ENCODE measurements at places on chromosomes 6 and 20. TPM values are rescaled to one million over a fixed set of nuclear protein-coding genes. Genes with fewer than 3 reads are reported as not detected.

GRCh38 chr6:160042788-160043301, 74.0 kb downstream of the IGF2R start:
- no peak for DNase-seq
- peaks cover 6% of the 10 kb centered on the region for H3K4me1 ChIP-seq
- H3K27me3 ChIP-seq: no peaks in the 10 kb centered on the region
- no peak overlapping the region for H3K4me3 ChIP-seq
- no peak overlapping the region for H3K27ac ChIP-seq

GRCh38 chr6:4776131-4776492, at the start of gene CDYL:
Gene CDYL (plus strand): TSS chr6:4776404. CDS start chr6:4776784, 380 bp downstream.
- H3K27ac ChIP-seq: peak within 1 kb of the TSS; percentile 42
- no peaks in the 10 kb centered on the region for H3K36me3 ChIP-seq
- peaks cover 12% of the 10 kb centered on the region for H3K4me1 ChIP-seq
- DNase-seq: peak; percentile 89
- no peaks in the 10 kb centered on the region for H3K27me3 ChIP-seq
- H3K4me3 ChIP-seq: peak within 1 kb of the TSS; percentile 69

Gene SLC22A1
- total RNA-seq: 0.23 TPM

DNA sequence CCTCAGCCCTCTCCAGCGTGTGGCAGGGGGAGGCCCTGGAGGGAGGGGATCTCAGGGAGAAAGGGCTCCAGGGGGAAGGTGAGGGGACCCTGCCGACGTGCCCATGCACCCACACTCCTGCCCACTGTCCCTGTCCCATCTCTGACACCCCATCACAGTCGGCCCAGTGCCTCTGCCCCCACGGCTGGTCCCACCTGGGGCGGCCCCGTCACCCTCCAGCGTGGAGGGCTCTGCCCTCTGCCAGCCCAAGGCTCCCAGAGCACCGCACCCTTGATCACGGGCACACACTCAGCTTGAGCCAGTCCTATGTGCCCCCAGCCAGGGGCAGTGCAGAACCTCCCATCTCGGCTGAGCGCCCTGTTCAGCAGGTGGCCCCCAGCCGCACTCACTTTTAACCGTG, 9.2 kb downstream of the SLC4A11 start:
- H3K4me1 ChIP-seq: no peaks in the 10 kb centered on the region
- H3K4me3 ChIP-seq: no peak overlapping the region
- H3K27ac ChIP-seq: no peak overlapping the region
- H3K27me3 ChIP-seq: no peaks in the 10 kb centered on the region
- no peaks in the 10 kb centered on the region for H3K36me3 ChIP-seq

Gene TAGAP
- total RNA-seq: 0.95 TPM

DNA sequence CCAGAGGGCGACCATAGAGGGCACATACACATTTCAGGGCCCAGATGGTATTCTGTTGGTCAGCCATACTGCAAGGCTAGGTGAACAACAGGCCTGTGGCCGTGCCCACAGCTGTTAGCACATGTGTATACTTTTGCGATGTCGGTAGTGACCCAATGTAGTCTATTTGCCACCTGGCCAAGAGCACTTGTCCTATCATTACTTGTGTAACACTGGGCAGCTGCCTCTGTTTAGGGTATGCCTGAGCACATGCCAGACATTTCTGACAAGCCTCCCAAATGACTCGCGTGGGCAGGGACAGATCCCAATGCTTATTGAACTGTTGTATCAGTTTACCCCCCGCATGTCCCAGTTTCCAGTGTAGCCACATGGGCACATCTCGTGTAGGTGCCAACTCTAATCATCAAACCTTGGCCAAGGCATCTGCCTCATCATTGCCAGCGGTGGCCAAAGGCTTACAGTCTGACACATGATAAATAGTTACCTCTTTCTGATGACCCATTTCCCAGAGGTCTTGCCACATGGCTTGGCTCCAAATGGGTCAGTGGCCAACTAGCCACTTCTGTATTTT, 74.4 kb upstream of the FBXL4 start:
- no peaks in the 10 kb centered on the region for H3K27me3 ChIP-seq
- no peak for DNase-seq
- H3K4me3 ChIP-seq: no peak overlapping the region
- no peak overlapping the region for H3K27ac ChIP-seq
- H3K4me1 ChIP-seq: no peaks in the 10 kb centered on the region
- no peaks in the 10 kb centered on the region for H3K36me3 ChIP-seq

- no peaks in the 10 kb centered on the region for H3K4me1 ChIP-seq
- no peak for DNase-seq
- H3K27ac ChIP-seq: no peak overlapping the region
- H3K4me3 ChIP-seq: no peak overlapping the region
Observed at GRCh38 chr20:45612314-45612713, 17.2 kb upstream of the WFDC10A start.

DNA sequence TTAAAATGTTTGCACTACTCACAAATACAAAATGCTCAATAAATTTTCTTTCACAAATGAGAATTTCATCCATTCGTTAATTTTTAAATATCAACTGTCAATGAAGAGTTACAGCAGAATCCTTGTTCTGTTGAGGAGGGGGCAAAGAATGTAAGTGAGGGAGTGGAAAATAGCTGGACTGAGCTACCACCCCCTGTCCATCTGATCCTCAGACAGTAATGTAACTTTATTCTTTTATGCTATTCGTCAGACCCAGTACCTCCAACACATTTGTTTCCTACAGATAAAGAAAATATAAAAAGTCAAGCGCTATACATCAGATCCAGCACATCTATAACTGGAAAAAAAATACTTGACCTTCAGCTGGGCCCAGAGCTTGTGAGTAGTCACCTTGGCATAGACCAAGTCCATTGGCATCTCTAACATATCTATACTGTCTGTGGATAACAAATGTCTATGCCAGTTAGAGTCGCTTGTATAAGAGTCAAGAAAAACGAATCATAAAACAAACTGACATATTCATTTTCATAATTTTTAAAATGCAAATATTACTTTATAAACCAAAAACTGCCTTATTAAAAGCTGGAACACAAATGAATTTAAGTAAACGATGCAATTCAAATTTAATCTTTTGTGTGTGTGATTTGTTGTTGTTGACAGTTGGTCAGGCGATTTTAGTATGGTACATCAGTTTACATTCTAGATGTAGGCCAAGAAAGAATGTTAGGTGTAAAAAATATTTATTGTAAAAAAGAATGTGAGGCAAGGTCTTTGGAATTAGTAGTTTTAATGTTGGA, 57.2 kb upstream of the HFE start:
- peaks cover 5% of the 10 kb centered on the region for H3K4me1 ChIP-seq
- H3K27ac ChIP-seq: no peak overlapping the region
- H3K36me3 ChIP-seq: no peaks in the 10 kb centered on the region
- no peak overlapping the region for H3K4me3 ChIP-seq
- no peaks in the 10 kb centered on the region for H3K27me3 ChIP-seq

Gene HSPA1L
- 1.3 TPM for total RNA-seq

DNA sequence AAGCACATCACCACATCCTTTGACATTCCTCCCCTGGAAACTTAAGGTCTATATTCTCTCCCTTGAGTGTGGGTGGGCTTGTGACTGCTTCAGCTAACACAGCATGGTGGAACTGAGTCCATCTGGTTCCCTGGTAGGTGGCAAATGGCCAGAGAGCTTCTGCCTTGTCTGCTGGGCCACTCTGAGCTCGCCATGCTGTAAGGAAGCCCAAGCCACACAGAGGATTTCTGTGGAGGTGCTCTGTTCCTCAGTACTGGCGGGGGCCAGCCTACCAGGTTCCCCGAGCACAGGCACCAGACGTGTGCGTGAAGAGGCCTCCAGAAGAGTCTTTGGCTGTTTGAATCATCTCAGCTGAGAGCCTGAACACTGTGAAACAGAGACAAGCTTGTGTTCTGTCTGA, 41.6 kb upstream of the PMEPA1 start:
- H3K4me1 ChIP-seq: peaks cover 9% of the 10 kb centered on the region
- no peaks in the 10 kb centered on the region for H3K27me3 ChIP-seq
- no peak for DNase-seq
- no peaks in the 10 kb centered on the region for H3K36me3 ChIP-seq
- no peak overlapping the region for H3K4me3 ChIP-seq
- H3K27ac ChIP-seq: no peak overlapping the region

DNA sequence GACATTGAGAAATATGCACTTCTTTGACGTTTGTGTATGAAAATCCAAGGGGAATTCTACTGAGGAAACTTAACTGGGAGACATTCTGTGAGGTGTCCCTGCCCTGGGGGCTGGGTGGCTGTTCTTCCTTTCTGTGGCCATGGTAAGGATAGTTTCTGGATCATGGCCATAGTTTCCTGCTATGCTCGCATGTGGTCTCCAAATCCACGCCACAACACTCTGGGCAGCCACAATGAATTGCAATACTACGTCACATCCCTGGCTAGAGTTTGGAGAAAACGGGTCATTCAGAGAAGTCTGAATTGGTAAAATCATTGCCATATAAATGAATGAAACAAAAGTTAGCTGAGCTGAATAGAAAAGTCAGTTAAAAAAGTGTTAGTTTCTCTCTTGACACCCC, 230.6 kb downstream of the UTRN start:
- H3K4me1 ChIP-seq: no peaks in the 10 kb centered on the region
- no peak overlapping the region for H3K27ac ChIP-seq
- no peak overlapping the region for H3K4me3 ChIP-seq
- H3K27me3 ChIP-seq: no peaks in the 10 kb centered on the region
- DNase-seq: no peak
- no peaks in the 10 kb centered on the region for H3K36me3 ChIP-seq

DNA sequence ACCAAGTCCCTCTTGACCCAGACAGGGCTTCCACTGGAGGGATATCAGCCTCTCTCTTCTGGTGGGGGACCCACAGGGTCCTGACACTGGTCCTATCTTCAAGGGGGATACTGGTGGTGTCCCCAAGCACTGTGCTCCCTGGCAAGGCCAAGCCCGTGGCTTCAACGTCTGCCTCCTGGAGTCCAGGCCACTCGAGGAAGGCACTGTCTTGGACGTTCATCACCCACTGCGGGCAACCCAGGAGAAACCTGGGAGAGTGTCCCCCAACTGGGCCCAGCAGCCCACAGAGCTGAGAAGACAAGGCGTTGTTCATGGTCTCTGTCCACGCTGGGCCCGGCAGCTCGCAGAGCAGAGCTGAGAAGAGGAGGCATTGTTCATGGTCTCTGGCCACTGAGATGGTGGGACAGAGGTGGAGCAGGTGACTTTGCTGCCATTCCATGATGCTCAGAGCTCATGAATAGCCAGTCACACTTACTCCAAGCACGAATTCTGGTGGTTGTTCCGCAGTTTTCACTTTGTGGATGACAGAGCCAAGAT, 37.5 kb upstream of the FRMD1 start:
- H3K27me3 ChIP-seq: no peaks in the 10 kb centered on the region
- no peak overlapping the region for H3K27ac ChIP-seq
- no peak overlapping the region for H3K4me3 ChIP-seq
- no peak for DNase-seq
- H3K4me1 ChIP-seq: no peaks in the 10 kb centered on the region
- H3K36me3 ChIP-seq: no peaks in the 10 kb centered on the region

Gene WRNIP1
- total RNA-seq: 34.6 TPM

Gene EMILIN3
- 1.5 TPM for total RNA-seq

GRCh38 chr6:32046450-32047083, 8.4 kb downstream of the CYP21A2 start:
- H3K4me1 ChIP-seq: peaks cover 10% of the 10 kb centered on the region
- no peaks in the 10 kb centered on the region for H3K27me3 ChIP-seq
- no peaks in the 10 kb centered on the region for H3K36me3 ChIP-seq
- no peak overlapping the region for H3K4me3 ChIP-seq

- H3K4me1 ChIP-seq: peaks cover 4% of the 10 kb centered on the region
- H3K4me3 ChIP-seq: no peak overlapping the region
- H3K27ac ChIP-seq: no peak overlapping the region
- DNase-seq: no peak
- H3K36me3 ChIP-seq: no peaks in the 10 kb centered on the region
- H3K27me3 ChIP-seq: no peaks in the 10 kb centered on the region
Observed at GRCh38 chr20:25485872-25486271, 78.4 kb downstream of the GINS1 start.

Gene HLA-DOA
- total RNA-seq: 1.1 TPM

Gene CLPSL1
- total RNA-seq: not detected

- H3K4me1 ChIP-seq: no peaks in the 10 kb centered on the region
- no peaks in the 10 kb centered on the region for H3K36me3 ChIP-seq
- H3K4me3 ChIP-seq: no peak overlapping the region
- H3K27me3 ChIP-seq: no peaks in the 10 kb centered on the region
- DNase-seq: no peak
Observed at GRCh38 chr6:39387785-39388184, 65.3 kb upstream of the KCNK16 start.

DNA sequence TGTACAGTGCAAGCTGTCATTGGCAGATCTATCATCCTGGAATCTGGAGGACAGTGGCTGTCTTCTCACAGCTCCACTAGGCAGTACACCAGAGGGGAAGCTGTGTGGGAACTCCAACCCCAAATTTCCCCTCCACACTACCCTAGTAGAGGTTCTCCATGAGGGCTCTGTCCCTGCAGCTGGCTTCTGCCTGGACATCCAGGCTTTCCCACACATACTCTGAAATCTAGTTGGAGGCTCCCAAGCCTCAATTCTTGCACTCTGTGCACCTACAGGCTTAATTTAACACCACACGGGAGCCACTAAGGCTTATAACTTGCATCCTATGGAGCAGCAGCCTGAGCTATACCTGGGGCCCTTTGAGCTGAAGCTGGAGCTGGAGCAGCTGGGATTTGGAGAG, 43.0 kb upstream of the TRIM39 start:
- H3K27me3 ChIP-seq: no peaks in the 10 kb centered on the region
- H3K4me3 ChIP-seq: no peak overlapping the region
- no peak overlapping the region for H3K27ac ChIP-seq
- no peak for DNase-seq
- no peaks in the 10 kb centered on the region for H3K4me1 ChIP-seq

DNA sequence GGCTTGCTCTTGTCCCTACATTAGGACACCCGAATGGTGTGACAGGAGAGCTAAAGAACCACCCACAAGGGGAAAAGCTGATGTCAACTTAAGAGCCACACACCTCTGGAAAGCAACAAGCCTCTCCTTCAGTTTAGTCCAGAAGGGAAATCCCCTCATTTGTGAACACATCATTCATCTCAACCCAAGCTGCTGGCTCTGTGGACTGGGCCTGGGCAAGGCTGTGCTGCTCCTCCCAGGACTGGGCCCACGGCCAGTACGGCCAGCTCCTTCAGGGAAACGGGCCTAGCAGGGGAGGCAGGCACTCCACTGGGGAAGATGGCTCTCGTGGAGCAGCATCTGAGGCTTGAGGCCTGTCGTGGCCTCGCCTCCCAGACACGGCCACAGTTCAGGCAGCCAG, 12.8 kb upstream of the SLC4A11 start:
- peaks cover 6% of the 10 kb centered on the region for H3K4me1 ChIP-seq
- H3K36me3 ChIP-seq: no peaks in the 10 kb centered on the region
- H3K27me3 ChIP-seq: no peaks in the 10 kb centered on the region
- DNase-seq: no peak
- no peak overlapping the region for H3K27ac ChIP-seq
- no peak overlapping the region for H3K4me3 ChIP-seq

Gene HTR1E
- 0.63 TPM for total RNA-seq

GRCh38 chr6:118981884-118982574, 47.1 kb upstream of the MCM9 start:
- DNase-seq: no peak
- no peaks in the 10 kb centered on the region for H3K4me1 ChIP-seq
- H3K4me3 ChIP-seq: no peak overlapping the region

DNA sequence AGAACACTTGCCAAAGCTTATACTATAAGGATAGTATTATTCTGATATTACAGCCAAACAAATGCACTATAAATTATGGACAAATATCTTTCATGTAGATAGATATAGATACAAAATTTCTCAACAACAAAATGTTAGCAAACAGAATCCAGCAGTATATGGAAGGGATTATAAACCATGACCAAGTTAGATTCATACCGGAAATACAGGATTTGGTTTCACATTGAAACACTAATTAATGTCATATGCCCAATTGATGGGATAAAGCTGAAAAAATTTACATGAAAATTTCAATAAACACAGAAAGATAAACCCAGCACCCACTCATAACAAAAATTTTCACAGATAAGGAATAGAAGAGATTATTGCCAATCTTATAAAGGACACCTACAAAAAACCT, 770.3 kb upstream of the SLC35B3 start:
- no peaks in the 10 kb centered on the region for H3K36me3 ChIP-seq
- no peak overlapping the region for H3K27ac ChIP-seq
- H3K4me3 ChIP-seq: no peak overlapping the region
